Activated CD4-positive, alpha-beta T cell treated with anti-CD3 and anti-CD28 coated beads, Interleukin-2, amount 10 ng/mL, durations not matched to agents 7 days and 5 days (primary cell): ENCODE measurements at places on chromosomes 3 and 15.
A peak's percentile ranks its signal among the peaks of the same experiment; 100 is the strongest.

- DNase-seq, result no peak
These were observed 76.6 kb downstream of the ETV5 start for GRCh38 chr3:186032321-186032720.

DNA sequence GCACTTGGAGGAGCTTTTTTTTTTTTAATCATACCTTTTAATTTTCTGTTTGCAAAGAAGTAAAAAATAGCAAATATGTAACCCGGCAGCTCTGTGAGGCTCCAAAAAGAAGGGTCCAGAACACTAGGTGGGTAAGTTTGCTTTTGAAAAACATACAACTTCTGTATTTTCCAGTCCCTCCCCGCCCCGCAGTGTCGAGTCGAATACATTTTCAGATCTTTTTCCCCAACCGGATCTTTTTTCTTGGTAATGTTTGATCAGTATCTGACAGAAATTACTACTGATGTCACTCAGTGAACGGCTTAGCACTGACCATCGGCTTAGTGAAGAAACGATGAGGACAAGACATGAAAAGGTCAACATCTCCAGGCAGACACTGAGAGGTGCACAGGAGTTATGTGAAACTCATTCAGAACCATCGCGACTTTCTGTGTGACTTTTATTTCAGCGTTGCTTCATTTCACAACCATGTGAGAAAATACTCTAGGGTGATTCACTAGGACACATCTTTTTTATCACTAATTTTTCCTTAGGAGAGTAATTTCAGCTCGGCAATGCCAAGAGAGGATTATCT, 11.0 kb downstream of the ISL2 start:
- DNase-seq, result no peak

DNA sequence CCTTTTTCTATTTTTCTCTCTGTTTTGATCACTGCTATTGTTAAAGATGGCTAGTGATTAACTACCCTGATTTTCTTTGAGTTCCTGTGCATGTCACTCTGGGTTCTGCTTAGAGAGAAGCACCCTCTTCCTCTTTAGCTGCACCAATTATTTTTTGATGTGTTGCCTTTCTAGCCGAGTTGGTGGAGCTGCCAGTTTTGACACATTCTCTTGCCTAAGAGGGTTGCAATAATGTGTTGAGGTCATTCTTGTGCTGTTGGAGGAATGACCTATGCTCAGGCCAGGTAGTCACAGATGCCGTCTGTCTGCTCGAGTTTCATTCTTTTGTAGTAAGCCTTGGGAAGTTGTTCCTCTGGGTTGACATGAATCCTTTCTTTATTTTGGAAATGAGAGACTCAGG, 84.6 kb upstream of the DPH6 start:
- DNase-seq, result no peak

DNA sequence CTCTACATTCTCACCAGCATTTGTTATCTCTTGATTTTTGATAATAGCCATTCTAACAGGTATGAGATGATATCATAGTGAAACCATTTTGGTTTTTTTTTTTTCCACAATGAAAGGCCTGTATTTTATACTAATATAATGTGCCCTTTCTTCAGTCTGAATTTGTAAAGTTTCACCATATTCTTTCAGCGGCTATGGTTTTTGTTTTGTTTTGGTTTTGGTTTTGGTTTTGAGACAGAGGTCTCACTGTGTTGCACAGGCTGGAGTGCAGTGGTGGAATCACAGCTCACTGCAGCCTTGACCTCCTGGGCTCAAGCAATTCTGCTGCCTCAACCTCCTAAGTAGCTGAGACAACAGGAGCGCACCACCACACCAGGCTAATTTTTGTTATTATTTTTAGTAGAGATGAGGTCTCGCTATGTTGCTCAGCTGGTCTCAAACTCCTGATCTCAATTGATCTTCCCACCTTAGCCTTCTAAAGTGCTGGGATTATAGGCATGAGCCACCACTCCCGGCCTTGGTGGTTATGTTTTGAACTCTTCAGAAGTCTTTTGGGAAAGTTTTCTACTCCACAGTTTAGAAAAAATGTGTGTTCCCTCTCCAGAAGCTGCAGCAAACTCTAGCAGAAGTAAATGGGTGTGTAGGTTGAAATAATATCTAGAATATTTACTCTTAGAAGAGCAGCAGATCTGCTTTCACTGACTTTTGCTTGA, 110.2 kb upstream of the UMPS start:
- no peak for DNase-seq

DNA sequence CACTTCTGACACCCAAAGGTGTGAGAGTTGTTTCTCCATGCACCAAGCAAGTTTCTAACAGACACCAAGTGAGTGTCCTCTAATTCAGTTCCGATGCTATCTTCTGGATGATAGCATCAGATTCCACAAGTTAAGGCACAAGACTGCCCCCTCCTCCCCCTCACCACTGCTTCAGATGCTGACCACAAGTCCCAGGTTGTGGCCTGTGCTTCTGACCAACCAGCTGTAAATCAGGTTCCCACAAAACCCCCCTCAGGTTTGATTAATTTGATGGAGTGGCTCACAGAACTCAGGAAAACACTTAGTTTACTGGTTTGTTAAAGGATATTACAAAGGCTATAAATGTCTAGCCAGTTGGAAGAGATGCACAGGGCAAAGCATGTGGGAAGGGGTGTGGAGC, 7.0 kb upstream of the PLA1A start:
- DNase-seq, result no peak

- DNase-seq, result no peak
These were observed 40.9 kb downstream of the CCR4 start for GRCh38 chr3:32992310-32992686.

DNA sequence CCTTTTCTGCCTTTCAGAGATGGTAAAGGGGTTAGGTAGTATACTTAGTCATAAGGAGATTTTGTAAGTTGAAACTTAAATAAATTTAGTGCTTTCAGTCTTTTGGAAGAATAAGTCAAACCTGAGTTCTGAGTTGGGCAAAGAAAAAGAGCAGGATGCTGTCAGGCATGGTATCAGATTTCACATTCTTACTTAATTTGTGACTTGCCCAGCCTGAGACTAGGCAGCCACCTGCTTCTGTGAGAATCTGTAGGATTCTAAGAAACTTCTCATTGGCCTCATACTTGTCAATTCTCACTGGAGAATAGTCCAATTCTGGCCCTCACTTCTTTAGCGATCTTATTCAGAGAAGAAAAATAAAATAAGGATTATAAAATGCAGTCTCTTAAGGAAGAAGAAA, 577.5 kb downstream of the DIPK2A start:
- DNase-seq, result no peak

DNA sequence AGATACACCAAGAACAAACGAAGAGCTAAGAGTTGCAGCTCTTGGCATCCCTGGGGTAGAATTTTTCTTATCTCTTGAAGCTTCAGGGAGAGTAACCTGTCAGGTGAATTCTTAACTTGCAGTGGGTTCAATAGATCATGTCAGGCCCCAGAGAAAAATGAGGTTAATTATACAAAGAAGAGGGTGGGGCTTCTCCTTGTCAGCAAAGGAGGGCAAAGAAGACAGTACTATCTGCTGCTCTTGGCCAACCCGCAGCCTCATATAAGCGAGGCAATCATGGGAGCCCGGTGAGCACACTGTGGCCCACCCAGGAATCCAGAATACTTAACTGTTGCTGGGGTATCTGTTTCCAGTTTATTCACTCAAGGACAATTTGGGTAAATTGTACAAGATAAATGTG, 110.2 kb downstream of the SEMA5B start:
- DNase-seq, result no peak

- no peak for DNase-seq
These were observed 15.1 kb downstream of the TBC1D21 start for GRCh38 chr15:73888224-73889041.

DNA sequence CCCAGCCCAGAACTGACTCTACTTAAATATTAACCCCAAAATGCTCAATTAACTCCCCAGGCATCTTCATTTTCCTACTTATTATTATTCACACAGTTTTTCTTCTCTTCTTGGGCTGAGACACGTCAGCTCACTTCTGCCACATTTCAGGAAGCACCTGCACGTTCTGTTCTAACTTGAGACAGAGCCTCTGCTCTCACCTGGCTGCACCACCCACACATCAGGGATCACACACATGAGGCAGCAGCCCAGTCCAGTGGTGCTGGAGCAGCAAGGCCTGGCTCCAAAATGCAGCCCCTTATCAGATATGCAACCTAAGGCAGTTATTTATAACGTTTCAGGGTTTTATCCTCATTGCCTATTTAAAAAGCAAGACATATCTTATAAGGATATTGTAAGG, 127.5 kb downstream of the OSBPL10 start:
- no peak for DNase-seq

- no peak for DNase-seq
These were observed 88.8 kb upstream of the CHD2 start for GRCh38 chr15:92811148-92811913.

DNA sequence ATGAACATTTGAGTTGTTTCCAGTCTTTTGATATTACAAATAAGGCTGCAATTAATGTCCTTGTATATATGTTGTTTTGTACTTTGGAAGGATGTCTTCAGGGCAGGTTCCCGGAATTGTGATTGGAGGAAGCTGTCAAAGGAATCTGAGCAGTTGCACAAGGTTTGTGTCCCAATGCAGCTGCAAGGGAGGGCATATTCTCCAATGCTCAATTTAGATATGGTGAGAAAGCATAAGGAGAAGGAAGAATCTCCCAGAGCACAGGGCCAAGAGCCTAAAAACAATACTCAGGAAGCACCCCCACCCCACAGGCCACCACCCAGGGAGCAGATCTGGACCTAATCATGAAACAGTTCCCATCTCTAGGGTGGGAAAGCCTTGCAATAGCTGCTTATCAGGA, 228.0 kb upstream of the LRRFIP2 start:
- no peak for DNase-seq

GRCh38 chr15:78968539-78969271, 23.9 kb upstream of the CTSH start:
- no peak for DNase-seq

DNA sequence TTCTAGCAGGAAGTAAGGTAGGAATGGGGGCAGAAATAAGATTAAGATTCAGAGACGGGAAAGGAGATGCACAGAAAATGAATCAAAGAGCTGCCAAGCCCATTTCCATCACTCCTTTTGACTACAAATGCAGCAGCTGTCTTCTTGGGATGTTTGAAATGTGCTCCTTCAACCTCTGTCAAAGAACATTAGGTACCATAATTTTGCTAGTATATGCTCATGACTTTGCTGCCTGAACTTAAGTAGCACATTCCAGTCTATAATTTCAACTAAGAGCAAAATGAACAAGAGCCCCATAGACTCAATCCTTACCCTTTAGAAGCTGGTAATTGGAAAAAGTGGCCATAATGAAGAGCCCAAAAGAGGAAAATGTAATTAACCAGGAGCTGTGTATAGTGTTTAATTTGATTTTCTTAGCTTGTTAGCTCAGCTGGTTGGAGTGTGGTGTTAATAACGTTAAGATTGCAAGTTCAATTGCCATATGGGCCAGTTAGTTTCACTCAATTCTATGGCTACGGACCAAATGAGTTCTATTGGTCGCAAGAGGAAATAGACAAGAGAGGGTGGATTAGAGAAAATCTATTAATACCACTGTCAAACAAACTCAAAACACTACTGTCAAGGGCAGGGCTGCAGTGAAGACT, 349.9 kb downstream of the ZBBX start:
- no peak for DNase-seq

GRCh38 chr15:59274126-59274970, 67.7 kb downstream of the LDHAL6B start:
- peak; percentile 25 for DNase-seq

DNA sequence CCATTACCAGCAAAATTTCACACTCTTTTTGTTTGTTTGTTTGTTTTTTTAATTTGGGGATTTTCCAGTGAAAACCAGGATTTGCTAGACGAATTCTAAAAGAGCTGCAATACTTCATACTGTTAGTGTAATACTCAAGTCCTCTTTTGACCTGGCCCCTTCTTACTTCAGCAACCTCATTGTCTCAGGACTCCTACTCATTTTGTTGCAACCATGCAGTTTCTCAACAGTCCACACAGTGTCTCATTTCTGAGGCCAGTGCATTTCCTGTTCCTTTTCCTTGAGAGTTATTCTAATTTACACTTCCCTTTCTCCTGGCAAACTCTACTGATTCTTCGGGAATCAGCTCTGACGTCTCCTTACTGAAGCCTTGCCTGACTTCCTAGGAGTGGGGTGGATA, 35.6 kb downstream of the NSUN3 start:
- DNase-seq, result no peak

GRCh38 chr15:85570336-85570735, 189.9 kb downstream of the AKAP13 start:
- DNase-seq, result no peak

DNA sequence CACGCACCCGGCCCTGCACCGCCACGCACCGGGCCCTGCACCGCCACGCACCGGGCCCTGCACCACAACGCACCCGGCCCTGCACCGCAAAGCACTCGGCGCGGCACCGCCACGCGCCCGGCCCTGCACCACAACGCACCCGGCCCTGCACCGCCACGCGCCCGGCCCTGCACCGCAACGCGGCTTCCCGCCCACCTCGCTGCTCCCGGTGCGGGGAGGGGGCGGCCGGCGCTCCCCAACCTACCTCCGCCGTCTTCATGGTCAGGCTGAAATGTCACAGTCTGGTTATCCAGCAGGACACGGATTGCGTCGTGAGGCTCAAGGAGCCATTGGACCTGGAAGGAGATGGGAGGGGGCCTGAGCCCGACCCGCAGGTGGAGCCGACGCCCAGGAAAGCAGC, 41.8 kb downstream of the MUC20 start:
- DNase-seq, result no peak

GRCh38 chr3:34077417-34078195, 279.2 kb downstream of the PDCD6IP start:
- DNase-seq, result no peak

- DNase-seq, result no peak
These were observed 204.2 kb upstream of the PROK2 start for GRCh38 chr3:71989165-71989564.

DNA sequence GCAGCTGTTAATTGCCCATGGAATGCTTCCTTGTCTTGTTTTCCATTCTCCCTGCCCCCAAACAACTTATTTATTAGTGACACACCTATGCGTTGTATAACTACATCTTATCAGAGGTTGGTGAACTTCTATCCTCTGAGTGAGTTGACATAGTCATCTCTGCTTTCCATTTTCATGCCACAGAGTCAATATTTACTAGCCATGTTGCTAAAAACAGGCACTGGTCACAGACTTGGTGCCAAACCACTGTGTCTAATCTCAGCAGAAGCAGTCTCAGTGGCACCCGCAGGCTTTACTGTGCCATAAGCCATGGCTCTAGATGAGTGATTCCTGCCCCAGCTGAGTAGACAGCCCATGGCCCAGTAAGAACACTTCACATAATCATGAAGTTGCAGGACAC, 26.5 kb downstream of the DAPK2 start:
- no peak for DNase-seq
